Heart right ventricle (tissue), 16 donors: ENCODE measurements at places on chromosomes 6 and 20. TPM values are rescaled to one million over a fixed set of nuclear protein-coding genes. Genes with fewer than 3 reads are reported as not detected.

MOCS1 gene
- total RNA-seq = 34.0 TPM

BMP5 gene
- 3.4 TPM for total RNA-seq

PRSS16 gene
- total RNA-seq = 0.57 TPM

TBC1D22B gene
- total RNA-seq = 6.2 TPM

SLA2 gene
- total RNA-seq = 0.21 TPM

DNA sequence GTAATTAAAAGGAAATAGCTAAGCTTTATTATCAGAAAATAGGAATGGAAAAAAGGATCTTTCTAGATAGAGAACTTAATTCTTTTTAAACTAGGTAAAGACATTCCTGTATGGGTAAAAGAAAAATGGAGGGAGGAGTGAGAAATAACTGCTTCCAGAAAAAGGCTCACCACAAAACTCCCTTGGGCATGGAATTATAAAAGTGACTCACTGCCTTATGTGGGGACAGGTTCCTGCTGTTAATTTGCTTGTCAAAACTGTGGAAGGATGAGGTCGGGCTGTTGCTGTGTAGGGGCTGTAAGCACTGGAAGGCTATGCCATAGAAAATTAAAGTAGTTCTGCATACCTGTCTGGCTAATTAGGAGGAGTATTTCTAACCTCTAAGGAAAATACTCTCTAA is 158.7 kb downstream of the UBE3D start:
- no peak overlapping the region for H3K27ac ChIP-seq
- no peak overlapping the region for H3K4me3 ChIP-seq
- H3K36me3 ChIP-seq = no peaks in the 10 kb centered on the region
- H3K4me1 ChIP-seq = peaks cover 9% of the 10 kb centered on the region
- no peaks in the 10 kb centered on the region for H3K27me3 ChIP-seq

DNA sequence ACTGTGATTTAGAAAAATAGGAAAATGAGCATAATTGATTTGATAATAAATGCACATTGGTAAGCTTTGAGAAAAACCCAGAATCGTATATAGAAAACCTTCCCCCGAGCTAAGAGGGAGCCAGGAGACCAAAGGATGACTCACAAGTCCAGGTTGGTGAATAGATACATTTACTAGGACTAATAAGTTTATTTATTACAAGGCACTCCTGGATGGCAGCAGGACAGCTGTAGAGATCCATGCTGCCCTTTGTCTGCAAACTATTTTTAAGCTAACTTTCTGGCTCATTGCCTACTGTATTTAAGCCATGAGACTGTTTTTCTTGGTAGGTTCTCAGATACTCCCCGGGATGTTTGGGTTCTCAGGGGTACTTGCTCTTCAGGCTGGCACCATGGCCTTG is 13.4 kb downstream of the CASP8AP2 start:
- H3K27ac ChIP-seq = no peak overlapping the region
- H3K27me3 ChIP-seq = no peaks in the 10 kb centered on the region

GRCh38 chr6:144714021-144714712 is 429.0 kb downstream of the UTRN start:
- no peaks in the 10 kb centered on the region for H3K36me3 ChIP-seq
- H3K4me3 ChIP-seq = no peak overlapping the region
- H3K27ac ChIP-seq = no peak overlapping the region
- H3K4me1 ChIP-seq = no peaks in the 10 kb centered on the region
- no peak for DNase-seq
